NCI-H1092 (cell line): ENCODE measurements at places on chromosomes 5 and 9.

DNA sequence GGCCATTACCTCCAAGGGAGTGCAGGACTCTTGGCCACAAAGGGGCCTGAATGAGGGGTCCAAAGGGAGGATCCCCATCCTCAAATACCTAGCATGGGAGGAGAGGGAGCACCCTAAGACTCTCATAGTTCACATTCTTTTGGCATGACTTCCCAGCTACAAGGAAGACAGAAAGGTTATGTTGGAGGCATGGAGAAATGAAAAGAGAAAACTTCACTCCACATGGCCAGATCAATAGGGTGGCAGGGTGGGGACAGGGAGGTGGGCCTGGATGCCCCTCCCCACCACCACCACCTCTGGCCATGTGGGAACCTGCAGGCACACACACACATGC is 97.6 kb downstream of the PAX5 start:
- no peak for DNase-seq

GRCh38 chr9:4574657-4575243 is 84.5 kb downstream of the SLC1A1 start:
- DNase-seq: no peak

- no peak for DNase-seq
These were observed 10.7 kb downstream of the STK32A start for GRCh38 chr5:147245381-147246165.

- DNase-seq: no peak
These were observed 171.1 kb downstream of the ARHGAP26 start for GRCh38 chr5:142941245-142941644.

- no peak for DNase-seq
These were observed 55.1 kb downstream of the KIAA1958 start for GRCh38 chr9:112541685-112542084.

DNA sequence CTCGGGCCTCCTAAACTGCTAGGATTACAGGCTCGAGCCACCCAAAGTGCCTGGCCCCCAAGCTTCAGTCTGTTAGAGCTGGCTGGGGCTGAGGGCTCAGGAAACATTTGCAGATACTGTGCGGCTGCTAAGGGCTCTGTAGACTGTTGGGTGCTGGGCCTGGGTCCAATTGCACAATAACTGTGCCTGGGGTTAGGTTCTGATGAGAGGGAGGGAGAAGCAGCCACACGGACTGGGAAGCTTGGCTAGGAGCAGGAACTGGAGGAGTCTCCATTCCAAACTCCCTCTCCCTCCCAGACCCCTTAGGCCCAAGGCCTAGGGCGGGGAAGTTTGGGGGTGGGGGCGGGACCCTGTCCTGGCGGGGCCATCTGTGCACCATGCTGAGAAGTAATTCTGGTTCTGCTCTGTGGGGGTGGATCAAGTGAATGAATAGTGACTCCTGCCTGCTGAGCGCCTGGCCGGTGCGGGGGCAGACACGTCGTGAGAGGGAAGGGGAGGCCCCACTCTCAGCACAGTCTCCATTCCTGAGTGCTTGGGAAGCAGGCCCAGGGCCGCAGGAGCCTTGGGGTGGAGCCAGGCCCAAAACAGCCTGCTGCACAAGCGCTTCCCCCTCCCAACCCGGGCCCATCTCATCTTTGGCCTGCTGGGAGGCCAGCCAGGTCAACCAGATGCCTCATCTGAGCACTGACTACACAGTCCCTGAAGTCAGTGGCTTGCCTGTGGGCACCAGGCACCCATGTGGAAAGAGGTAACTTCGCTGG is 1.5 kb downstream of the ASS1 start:
- no peak for DNase-seq

GRCh38 chr9:103203172-103203571 is 208.0 kb downstream of the CYLC2 start:
- no peak for DNase-seq

DNA sequence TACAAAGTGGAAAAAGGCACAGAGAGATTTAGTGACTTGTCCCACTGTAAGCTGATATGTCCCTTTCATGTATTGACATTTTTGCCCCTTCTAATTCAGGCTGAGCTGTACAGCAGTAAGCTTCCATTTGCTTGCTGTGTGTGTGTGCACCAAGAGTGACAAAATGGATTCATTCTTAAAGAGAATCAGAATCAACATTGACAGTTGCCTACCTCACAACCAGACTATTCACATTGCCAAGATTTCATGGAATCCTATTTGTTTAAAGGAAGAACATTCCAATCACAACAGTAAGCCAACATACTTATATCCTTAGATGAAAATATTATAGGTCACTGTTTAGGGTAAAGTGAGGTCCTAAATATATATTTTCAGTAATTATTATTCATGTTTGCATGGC is 102.6 kb downstream of the TMEM232 start:
- no peak for DNase-seq

- no peak for DNase-seq
These were observed 137.6 kb upstream of the LPCAT1 start for GRCh38 chr5:1661311-1661710.

DNA sequence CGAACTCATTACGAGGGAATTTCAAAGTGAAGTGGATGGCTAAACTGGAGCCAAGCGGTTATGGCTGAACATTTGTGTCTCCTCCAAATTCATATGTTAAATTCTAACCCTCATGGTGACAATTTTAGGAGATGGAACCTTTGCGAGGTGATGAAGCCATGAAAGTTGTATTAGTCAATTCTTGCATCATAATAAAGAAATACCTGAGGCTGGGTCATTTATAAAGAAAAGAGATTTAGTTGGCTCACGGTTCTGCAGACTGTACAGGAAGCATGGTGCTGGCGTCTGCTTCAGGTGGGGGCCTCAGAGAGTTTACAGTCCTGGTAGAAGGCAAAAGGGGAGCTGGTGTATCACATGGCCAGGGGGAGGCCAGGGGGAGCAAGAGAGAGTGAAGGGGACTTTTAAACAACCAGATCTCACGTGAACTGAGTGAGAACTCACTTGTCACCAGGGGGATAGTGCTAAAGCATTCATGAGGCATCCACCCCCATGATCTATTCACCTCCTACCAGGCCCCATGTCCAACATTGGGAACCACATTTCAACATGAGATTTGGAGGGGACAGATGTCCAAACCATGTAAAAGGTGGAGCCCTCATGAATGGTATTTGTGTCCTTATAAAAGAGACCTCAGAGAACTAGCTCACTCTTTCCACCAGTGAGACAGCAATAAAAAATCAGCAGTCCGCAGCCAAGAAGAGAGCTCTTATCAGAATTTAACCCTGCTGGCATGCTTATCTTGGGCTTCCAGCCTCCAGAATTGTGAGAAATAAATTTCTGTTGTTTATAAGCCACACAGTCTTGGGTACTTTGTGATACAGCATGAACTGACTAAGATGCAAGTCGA is 143.4 kb downstream of the MTRR start:
- DNase-seq: no peak

- no peak for DNase-seq
These were observed 704 bp upstream of the LHX6 start for GRCh38 chr9:122229485-122229837.

GRCh38 chr5:161263191-161263590 is 283.3 kb downstream of the GABRB2 start:
- no peak for DNase-seq

DNA sequence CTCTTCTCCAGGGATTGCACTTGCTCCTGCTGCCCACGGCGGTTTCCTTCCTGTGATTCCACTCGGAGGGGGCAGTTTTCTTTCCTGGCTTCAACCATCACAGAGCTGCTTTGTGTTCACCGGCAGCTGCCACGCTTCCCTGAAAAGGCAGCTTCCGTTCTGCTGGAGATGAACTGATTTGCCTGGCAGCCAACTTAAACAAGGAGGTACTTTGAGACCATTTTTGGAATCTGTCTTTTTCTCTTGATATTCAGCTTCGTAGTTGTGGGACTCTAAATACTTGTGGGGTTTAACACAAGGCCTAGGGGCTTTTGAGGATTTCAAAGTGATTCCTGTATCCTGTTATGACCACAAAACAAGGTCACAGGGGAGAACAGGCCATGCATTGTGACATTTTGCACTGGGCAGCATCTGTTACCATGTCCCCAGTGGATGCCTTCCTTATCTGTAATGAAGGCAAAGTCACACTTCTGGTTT is 192.0 kb downstream of the MTRR start:
- DNase-seq: no peak

GRCh38 chr5:84825606-84826005 is 440.9 kb upstream of the EDIL3 start:
- no peak for DNase-seq

DNA sequence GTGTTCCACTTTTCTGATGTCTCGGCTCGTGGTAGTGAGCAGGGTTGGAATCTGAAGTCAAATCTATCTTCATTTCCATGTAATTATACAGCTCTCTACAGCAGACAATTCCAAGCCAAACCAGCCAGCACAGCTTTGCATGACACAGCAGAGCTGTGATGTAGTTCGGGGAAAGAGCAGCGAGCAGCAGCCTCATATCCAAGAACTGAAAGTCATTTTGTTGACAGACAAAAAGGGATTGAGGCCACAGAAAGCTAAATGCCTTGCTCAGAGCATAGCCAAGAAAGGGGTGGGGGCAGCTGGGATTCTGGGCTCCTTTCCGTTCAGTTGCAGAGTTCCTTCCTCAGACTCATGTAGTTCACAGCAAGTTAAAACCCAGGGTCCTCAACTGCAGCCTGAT is 32.1 kb downstream of the LCP2 start:
- DNase-seq: no peak

DNA sequence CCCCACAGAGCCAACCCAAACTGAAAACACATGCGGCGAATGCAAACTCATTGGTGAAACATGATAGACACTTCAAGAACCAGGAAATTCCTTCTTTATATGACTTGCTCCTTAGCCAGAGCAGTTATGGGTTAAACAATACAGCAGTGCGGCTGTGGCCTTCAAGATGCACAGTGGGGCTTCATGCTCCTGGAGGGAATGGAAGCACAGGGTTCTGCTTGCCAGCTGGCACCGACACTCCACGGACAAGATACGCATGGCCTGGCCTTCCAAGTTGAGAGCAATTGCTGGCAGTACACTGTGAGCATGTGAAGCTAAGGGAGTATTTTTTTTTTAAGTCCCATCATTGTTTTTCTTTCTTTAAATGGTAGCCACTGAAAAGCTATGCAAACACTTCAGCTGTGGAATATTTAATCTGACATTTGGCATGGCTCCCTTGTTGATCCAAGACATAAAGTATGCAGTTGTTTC is 451.6 kb upstream of the CD180 start:
- peak; percentile 44 for DNase-seq

GRCh38 chr9:17799369-17799768 is 220.5 kb downstream of the SH3GL2 start:
- no peak for DNase-seq
